ENCODE measurements at places on chromosomes 13 and 19. TPM values are rescaled to one million over a fixed set of nuclear protein-coding genes. Genes with fewer than 3 reads are reported as not detected.

PNMA8A gene
- total RNA-seq = 2.2 TPM

GRCh38 chr19:34501339-34502320 lies 20.1 kb downstream of the WTIP start:
- H3K27me3 ChIP-seq = no peaks in the 10 kb centered on the region
- H3K4me1 ChIP-seq = peaks cover 6% of the 10 kb centered on the region
- H3K4me3 ChIP-seq = no peak overlapping the region
- H3K36me3 ChIP-seq = peaks cover 33% of the 10 kb centered on the region

- no peak for DNase-seq
- peaks cover 15% of the 10 kb centered on the region for H3K36me3 ChIP-seq
- peaks cover 40% of the 10 kb centered on the region for H3K4me1 ChIP-seq
Measured at GRCh38 chr13:32538143-32538620, 413 bp downstream of the N4BP2L2 start.

GRCh38 chr19:13127051-13127450 lies 9.0 kb downstream of the NACC1 start:
- H3K4me3 ChIP-seq = no peak overlapping the region
- peaks cover 14% of the 10 kb centered on the region for H3K36me3 ChIP-seq
- no peak overlapping the region for H3K27ac ChIP-seq
- H3K4me1 ChIP-seq = no peaks in the 10 kb centered on the region

DNA sequence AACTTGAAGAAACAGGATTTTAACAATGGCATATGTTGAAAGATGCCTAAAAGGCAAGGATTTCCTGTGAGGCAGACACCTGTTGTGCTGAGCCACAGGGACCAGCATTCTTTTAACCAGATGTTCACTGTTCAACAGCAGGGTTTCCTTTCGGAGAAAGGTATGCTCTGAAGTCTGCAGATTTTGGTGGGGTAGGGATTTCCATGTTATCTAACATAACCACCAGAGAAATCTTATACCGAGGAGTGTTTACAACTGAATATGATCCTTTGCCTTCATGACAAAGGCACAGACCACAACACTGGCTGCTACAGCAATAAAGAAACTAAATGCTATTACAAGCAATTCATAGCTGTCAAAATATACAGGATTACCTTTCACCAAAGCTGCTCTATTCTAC lies 48.1 kb downstream of the MPHOSPH8 start:
- H3K4me3 ChIP-seq = no peak overlapping the region
- DNase-seq = no peak
- H3K27ac ChIP-seq = no peak overlapping the region
- no peaks in the 10 kb centered on the region for H3K27me3 ChIP-seq
- H3K4me1 ChIP-seq = no peaks in the 10 kb centered on the region
- peaks cover 4% of the 10 kb centered on the region for H3K36me3 ChIP-seq

DNA sequence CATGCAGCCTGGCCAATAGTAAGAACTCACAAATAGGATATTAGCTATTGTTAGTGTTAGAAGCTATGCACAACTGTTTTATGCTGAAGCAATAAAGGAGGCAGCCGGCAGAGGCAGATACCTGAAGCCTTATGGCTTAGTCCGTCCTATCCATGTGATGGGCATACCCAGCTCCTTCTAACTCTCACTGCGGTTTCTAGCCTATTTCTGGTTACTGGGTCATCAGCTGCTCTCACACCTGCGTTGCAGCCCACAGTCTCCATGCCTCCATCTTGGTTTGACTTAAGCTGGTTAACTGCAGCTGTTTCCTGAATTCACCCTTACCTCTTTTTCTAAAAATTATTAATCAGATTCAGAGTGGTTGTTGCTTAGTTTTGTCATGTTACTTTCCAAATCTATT lies 40.5 kb upstream of the CNMD start:
- DNase-seq = no peak
- H3K4me1 ChIP-seq = no peaks in the 10 kb centered on the region
- H3K36me3 ChIP-seq = no peaks in the 10 kb centered on the region
- no peaks in the 10 kb centered on the region for H3K27me3 ChIP-seq
- no peak overlapping the region for H3K4me3 ChIP-seq
